Stimulated activated CD8-positive, alpha-beta memory T cell treated with anti-CD3 and anti-CD28 coated beads, Interleukin-4, amount 100 ng/mL, for 24 hours (primary cell): ENCODE measurements at places on chromosomes 1 and 21.
A peak's percentile ranks its signal among the peaks of the same experiment; 100 is the strongest.

- no peak for DNase-seq
These were observed 394.8 kb downstream of the USP25 start for GRCh38 chr21:16124378-16125138.

GRCh38 chr1:226735576-226735975 lies 3.5 kb downstream of the ITPKB start:
- no peak for DNase-seq

DNA sequence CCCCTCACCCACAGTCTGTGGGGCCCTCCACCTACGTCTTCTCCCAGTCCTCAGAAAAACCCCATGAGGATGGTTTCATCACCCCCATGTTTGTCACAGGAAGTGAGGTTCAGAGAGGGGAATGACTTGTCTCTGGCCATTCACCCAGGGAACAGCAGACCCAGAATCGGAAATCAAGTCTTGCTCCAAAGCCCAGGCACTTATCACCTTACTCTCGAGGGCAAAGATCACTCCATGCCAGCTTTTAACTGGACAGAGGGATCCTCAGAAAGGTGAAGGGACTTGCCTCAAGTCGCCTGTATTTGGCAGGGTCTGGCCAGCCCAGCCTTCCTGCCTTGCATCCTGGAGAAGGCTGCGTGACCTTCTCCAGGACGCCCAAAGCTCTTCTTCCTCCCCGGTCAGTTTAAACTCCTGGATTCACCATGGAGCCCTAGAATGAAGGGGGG lies 57.9 kb upstream of the SSBP3 start:
- DNase-seq = no peak

DNA sequence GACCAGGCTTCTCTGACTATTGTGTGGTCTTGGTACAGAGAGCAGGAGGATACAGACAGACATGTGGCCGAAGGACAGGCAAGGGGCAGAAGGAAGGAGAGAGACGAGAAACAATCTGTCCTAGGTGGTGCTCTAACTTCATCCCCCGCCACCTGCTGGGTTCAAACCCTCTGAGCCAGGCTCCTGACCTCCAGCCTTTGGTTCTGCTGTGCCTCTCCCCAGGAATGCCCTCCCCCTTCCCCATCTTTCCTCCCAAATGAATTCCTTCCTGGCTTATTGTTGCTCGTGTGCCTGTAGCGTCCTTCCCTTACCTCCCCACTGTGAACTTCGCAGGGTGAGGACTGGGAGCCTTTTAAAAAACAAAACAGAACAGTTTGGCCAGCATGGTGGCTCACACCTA lies 5.4 kb downstream of the TCEA3 start:
- DNase-seq = no peak

- no peak for DNase-seq
These were observed 1.1 kb downstream of the SKI start for GRCh38 chr1:2229037-2229864.

- DNase-seq = peak; percentile 12
These were observed 200.4 kb downstream of the NRIP1 start for GRCh38 chr21:14864211-14865021.

GRCh38 chr21:26368591-26369320 lies 198.2 kb upstream of the APP start:
- DNase-seq = no peak

DNA sequence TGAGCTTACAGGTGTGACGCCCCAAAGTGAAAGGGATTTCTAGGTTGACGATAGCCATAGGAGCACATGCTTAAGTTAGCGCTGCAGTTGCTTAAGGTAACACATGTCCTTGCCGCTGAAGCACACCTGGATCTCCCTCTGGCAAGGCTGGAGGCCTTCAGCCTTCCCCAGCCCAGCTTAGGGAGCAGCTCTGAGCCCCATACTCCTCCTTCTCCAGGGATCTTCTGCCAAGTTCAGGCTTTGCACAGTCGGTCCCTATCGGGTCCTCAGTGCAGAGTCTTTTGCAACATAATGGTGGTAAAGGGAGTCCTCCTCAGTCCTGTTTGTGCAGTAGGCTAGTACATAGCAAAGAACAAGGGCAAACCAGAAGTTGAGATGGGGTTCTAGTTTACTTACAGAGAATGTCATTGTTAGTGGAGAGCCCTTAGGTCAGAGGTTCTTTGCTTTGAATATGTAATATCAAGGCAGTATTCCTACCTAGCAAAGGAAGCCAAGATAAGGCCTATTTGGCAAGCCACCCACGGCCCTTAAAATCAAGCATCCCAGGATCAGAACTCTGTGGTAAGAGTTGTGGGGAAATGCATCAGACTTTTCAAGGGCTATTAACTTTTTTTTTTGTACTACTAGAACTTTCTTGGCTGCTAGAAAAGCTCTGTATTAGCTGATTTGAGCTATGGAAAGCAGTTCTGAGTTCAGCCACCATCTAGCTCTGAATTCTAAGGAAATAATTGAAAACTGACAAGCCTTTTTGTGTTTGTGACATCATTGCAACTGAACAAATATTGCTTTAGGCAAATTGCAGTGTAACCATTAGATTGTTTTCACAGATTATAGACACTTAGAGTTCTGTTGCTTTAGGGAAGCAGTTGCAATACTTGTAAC lies 1.4 kb downstream of the EVA1C start:
- DNase-seq = no peak

DNA sequence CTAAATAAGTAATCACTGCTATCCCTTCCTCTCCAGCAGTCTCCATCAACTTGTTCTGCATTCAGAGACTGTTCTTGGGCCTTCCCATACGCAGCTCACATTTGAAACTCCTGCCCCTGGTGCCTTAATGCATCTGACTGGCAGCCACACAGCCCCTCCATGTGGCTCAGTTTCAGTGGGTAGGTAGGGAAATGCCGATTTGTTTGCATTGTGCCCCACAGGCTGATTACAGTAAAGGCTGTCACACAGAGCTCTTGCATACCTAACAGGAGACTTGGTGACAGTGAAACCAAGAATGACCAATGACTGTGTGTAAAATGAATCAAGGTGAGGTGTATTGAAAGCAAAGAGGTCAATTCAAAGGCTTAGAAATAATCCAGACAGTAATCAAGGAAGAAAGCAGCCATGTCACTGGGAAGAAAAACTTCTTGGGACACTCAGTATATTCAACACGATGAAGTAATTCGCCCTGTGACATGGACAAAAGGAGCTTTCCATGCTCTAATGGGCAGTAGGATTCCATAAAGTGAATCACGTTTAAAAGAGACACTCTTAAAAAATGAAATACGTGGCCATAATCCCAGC lies 12.7 kb upstream of the B3GALNT2 start:
- no peak for DNase-seq

- DNase-seq = no peak
These were observed 293.3 kb upstream of the NR5A2 start for GRCh38 chr1:199734186-199734585.

DNA sequence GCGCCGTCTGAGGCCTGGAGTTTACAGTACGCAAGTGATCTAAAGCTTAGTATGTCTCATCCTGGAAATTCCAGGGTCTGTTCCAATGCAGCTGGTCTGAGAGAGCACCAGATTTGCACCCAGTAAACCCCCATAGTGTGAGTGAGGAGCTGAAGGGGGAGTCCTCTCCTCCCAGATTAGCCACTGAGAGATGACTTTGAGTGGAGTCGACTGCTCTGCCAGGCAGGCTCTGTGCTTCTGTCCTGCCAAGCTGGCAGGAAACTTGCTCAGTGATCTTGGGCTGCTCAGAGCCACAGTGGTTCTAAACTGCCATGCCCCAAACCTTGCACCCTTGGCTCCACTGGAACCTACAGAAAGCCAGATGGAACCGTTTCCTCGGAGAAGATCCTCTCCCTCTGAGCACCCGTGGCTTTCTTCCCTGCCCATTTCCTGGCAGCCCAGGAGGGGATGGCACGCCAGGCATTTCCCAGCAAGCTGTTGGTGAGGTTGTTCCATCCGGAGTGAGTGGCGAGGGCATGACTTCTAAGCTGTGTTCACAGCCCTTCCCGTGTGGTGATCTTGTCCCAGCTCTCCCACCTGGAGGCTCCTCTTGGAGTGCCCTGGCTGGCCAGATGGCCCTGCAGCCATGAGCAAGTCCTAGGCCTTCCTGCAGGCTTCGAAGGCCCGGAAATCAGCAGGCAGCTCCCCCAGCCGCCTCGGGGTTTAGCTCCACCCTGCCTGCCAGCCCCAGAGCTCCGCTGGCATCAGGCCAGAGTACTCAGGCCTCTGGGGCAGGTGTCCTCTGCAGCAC lies 125.9 kb upstream of the VAMP3 start:
- DNase-seq = no peak

DNA sequence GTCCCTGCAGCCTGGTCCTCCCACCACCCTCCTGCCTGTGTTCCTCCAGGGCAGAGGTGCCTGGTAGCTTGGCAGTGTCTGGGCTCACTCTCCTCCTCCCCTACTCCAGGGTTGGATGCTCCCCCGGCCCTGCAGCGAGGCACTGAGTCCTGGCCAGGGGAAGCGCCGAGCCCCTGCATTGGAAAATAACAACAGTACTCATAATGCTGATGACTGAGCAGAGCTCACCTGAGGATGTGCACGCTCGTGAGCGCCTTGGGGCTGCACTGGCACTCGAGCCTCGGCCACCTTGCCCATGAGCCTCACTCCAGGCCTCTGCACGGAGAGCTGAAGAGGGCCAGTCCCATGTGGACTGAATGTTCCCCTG lies 6.0 kb upstream of the ACTRT2 start:
- no peak for DNase-seq

DNA sequence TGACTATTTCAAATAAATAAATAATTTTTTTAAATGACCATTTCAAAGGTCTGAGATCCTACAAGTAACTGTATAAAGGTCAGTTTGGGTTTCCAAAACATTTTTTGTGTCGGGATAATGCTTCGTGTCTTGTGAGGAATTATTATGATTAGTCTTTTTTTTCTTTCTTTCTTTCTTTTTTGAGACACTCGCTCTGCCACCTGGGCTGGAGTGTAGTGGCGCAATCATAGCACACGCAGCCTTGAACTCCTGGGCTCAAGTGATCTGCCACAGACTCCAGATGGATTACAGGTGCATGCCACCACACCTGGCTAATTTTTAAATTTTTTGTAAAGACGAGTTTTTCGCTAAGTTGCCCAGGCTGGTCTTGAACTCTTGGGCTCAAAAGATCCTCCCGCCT lies 1.9 kb upstream of the SDE2 start:
- DNase-seq = no peak

GRCh38 chr21:15071009-15071408 lies 6.2 kb upstream of the NRIP1 start:
- DNase-seq = no peak

GRCh38 chr1:4327142-4327541 lies 327.3 kb upstream of the AJAP1 start:
- no peak for DNase-seq

- DNase-seq = no peak
These were observed 47.3 kb upstream of the LRRC52 start for GRCh38 chr1:165496501-165496900.

DNA sequence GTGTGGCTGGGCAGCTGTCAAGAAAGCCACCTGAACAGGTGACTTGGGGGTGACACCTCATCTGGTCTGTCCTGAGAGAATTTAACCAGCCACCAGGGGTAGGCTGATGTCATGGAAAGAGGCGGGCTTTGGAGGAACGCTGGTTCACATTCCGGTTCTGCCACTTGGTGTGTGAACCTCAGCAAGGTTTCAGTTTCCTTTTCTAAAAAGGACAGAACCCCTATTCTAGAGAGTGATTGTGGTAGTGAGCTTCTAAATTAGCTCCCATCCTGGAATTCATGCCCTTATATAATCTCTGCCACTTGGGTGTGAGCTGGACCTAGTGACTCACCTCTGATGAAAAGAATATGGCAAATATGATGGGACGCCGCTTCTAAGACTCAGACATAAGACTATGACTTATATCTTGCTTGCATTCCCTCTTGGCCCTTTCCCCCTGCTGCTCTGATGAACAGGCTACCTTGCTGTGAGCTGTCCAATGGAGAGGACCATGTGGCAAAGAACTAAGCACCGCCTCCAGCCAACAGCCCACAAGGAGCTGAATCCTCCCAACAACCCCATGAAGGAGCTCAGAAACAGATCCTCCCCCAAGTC lies 332.1 kb downstream of the RRAGC start:
- peak; percentile 48 for DNase-seq

DNA sequence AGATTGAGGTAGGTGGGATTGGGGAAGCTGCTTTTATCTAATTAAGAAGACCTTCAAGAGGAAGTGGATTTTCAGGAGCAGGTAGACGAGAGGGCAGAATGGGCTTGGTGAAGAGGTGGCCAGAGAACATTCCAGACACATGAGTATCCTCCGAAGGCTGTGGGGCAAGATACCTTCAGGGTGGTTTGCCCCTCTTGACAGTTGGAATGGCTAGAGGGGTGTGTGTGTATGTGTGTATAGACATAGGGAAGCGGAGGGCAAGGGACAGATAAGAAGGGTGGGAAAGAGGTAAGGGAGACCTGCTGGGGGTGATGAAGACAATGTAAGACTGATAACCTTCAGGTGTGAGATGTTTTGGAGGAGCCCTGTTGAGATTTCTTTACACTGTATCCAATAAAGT lies 46.8 kb upstream of the TSPAN2 start:
- no peak for DNase-seq
